AG04450 (cell line): ENCODE measurements at places on chromosomes 12 and 14. TPM values are rescaled to one million over a fixed set of nuclear protein-coding genes. Genes with fewer than 3 reads are reported as not detected.

The DDN gene
- polyA plus RNA-seq: 0.02 and 0.04 TPM in 2 replicates

The BLOC1S1 gene
- polyA plus RNA-seq: 132 and 155 TPM in 2 replicates

The KLHL33 gene
- polyA plus RNA-seq: 0.06 and 0.09 TPM in 2 replicates

The VDR gene
- polyA plus RNA-seq: 11.9 and 13.6 TPM in 2 replicates

The PDE3A gene
- 0.06 and 0.10 TPM in 2 replicates for polyA plus RNA-seq

The DPPA3 gene
- polyA plus RNA-seq: not detected in 2 replicates

The PLEKHG7 gene
- 0.05 and 0.09 TPM in 2 replicates for polyA plus RNA-seq

The CFAP73 gene
- not detected in 2 replicates for polyA plus RNA-seq

The DPY19L2 gene
- polyA plus RNA-seq: 5.1 and 7.8 TPM in 2 replicates
